SIG-M5 (cell line): ENCODE measurements at places on chromosomes 2 and 18.

- no peak for DNase-seq
These were observed 73.8 kb upstream of the CCDC85A start for GRCh38 chr2:56109994-56110393.

- no peak for DNase-seq
These were observed 67.6 kb downstream of the CELF4 start for GRCh38 chr18:37497853-37498518.

DNA sequence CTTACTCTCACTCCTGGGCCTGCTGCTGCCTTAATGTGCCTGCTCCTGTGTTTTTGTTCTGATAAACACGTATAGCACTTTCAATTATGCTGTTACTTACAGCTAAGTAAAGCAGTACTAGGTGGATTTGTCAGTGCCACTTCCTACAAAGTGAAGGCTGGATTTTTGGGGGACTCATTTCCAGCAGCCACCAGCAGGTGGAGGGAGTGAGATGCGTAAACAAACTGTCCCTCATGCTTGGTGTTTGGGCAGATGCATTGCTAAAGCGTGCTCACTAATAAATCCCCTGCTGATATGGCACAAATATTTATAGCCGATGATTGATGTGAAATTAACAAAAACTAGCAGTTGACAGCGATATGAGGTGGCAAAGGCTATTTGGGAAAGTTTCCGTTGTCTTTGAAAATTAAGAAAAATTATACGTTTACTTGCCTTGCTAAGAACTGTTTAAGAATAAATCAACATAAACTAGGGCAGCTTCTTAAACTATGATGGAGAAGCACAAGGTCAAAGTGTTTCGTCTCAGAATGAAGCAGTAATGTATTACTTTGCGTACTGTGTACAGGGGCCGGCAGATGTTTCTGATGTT, 101.7 kb downstream of the AGAP1 start:
- no peak for DNase-seq

- DNase-seq = no peak
These were observed 5.6 kb downstream of the BCL11A start for GRCh38 chr2:60547841-60548240.

- DNase-seq = peak; percentile 9
These were observed at the start of gene IL1A for GRCh38 chr2:112784199-112785189. Gene IL1A (minus strand): TSS chr2:112784493. CDS start chr2:112783770, 723 bp downstream.

DNA sequence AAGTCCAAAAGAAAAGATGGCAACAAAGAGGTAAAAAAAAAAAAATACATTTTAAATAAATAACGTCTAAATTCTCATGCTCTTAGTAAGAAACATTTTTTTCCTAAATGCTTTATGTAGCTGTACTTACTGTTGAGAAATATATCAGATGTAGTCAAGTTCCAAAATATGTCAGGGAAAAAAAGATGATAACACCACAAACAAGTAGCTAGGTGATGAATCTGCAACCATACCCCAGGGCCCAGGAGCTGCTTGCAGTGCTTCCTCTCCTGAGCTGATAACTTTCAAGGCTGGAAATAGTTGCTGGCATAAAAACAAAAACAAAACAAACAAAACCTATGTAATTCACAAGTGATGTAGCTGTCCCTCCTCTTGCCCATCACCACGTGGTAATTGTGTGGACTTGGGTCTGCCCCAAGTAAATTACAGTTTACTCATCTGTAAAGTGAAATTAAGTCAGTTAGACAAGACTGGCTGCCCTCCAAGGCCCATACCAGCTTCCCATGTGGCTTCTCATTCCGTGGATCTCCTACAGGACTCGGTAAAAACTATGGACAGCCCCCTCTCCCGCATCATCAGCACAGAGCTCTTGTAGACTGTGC, 82.6 kb downstream of the SP100 start:
- DNase-seq = no peak

GRCh38 chr2:84055816-84056215, 403.3 kb downstream of the SUCLG1 start:
- DNase-seq = no peak

- DNase-seq = no peak
These were observed 297.1 kb downstream of the AFF3 start for GRCh38 chr2:99845296-99845695.

GRCh38 chr2:32905270-32905669, 41.5 kb upstream of the LTBP1 start:
- no peak for DNase-seq

- no peak for DNase-seq
These were observed 3.1 kb upstream of the ARID5A start for GRCh38 chr2:96533292-96534073.

- no peak for DNase-seq
These were observed 78.5 kb downstream of the EXOC6B start for GRCh38 chr2:72747344-72747743.

GRCh38 chr18:33987206-33987605, 237.5 kb downstream of the NOL4 start:
- no peak for DNase-seq

- no peak for DNase-seq
These were observed 937 bp downstream of the EGR4 start for GRCh38 chr2:73292316-73292905.

GRCh38 chr18:3230401-3231334, 10.9 kb upstream of the MYOM1 start:
- DNase-seq = no peak

GRCh38 chr18:74064510-74064909, 83.1 kb downstream of the FBXO15 start:
- no peak for DNase-seq
